GM19239 (cell line): ENCODE measurements at places on chromosomes 3 and 15.
A peak's percentile ranks its signal among the peaks of the same experiment; 100 is the strongest.

DNA sequence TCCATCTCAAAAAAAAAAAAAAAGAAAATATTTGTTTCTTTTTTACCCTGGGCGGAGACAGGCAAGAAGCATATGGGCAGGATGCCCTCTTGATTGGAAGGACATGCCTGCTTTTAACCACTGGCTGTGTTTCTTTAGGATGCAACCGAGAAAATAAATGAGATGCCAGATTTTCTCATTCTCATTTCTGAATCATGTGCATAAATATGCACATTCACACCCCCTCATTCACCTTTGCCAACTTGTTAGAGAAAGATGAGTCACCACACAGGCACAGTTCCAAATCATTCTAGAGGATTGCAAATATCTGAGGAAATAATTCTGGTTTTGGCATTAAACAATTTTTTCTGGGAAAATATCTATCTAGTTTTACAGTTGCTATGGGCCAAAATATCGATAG is 3.3 kb downstream of the LIPH start:
- DNase-seq: no peak

- no peak for DNase-seq
These were observed 6.0 kb downstream of the CCR2 start for GRCh38 chr3:46359733-46360493.

DNA sequence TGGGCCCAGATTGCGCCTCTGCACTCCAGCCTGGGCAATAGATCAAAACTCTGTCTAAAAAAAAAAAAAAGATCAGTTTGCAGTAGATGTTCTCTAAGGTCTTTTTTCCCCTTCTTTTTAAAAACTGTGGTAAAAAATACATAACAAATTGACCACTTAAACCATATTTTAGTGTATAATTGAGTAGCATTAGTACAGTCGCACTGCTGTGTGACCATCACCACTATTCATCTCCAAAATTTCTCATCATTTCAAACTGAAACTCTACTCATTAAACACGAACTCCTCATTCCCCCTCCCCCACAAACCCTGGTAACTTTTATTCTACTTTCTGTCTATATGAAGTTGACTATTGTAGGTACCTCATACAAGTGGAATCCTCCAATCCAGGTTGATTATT is 160.3 kb downstream of the PEX5L start:
- DNase-seq: no peak

GRCh38 chr15:101434032-101434920 is 55.2 kb downstream of the PCSK6 start:
- no peak for DNase-seq

DNA sequence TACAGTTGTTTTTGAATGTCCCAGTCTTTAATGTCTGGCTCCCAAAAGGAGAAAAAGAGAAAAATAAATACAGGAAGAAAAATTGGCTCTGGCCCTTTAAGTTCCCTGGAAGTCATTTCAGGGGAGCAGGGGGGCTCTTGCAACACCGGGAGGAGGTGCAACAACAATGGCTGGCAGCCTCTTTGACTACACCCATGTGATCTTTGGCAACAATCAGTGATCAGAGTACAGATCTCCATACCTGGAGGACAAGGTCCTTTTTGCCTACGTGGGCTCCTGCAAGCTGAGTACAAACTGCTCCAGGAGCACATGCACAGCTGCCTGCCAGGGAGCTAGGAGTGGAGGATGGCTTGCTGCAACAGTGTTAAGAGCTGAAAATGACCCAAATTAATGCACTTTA is 63.9 kb downstream of the GLCE start:
- DNase-seq: no peak

DNA sequence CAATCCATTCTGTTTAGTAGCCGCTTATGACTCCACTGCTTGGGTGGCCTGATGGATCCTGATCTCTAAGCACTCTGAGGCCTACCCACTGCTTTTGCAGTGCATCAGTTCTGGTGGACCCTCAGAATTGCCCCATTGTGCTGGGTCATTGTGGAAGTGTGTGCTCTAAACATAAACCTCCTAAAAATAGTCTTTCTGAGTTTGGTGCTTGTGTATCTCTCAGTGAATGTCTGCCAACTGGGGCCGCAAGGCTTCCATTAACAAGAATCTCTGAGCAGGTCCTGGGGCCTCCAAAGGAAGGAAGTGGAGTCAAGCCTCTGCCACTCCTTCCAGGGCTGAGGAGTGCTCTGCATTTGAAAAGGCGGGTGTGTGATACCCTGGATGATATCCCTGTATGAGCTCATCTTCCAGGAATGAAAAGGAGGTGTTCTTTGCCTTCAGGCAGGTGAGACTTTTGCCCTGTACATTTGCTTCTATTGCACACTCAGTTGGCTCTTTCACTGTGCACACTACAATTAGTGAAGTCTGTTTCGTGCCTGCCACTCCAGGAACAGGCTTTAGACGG is 80.0 kb upstream of the CACNA2D3 start:
- no peak for DNase-seq

DNA sequence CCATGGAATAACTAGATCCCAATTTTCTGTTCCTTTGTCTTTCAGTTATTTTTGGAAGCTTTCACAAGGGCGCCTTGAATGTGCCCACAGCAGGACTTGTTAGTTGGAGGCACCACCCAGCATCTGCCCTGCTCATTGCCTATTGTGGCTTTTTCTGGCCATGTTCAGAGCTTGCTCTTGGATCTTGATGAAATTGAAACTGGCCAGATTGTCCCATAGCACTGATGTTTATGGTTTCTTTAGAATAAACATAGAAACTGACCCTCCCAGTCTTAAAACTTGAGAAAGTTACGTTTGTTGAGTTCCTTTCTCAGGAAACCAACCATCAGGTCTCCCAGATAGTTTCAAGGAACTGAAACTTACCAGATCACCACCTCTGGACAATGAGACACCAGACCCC is 474.7 kb downstream of the IL5RA start:
- no peak for DNase-seq

DNA sequence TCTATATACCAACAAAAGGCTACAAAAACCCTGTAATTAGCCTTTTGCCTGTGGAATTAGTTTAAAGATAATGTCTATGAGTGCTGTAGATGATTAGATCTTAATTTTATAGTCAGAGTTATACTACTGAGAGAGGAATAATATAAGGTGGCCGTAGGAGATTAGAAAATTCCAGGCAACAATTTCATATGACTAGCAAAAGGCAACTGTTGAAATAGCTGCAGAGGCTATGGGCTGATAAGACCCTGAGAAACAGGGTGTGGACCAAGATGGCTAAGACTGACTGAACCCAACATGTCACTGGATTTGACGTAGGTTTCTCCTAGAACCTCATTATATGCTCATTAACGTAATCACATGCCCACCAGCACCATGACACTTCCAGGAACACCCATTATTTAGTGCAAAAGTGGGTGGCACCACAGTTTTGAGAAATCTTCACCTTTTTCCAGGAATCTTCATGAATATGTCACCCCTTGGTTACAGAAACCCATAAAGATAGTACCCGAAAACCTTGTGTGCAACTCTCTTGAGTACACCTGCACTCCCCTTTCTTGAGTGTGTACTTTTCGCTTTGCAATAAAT is 29.1 kb upstream of the SCG3 start:
- no peak for DNase-seq

DNA sequence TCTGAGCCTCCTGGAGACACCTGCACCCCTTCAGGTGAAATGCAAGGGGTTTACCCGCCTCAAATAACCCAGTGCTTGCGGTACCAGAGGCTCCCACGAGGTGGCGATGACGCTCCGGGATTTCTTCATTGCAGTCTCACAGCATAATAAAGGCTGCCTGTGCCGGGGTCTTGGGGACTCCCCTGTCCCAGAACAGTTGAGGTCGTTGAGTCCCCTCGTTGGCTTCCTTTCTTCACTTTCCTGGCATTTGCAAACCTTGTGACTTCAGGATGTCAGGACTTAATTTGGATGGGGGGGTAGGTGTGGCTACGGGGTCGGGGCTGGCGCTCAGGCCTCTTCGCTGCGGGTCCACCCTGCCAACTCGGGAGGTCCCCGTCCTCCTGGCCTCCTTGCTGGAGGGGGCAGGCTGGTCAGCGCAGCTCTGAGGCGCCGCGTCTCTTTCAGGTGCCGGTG is 1.3 kb downstream of the GNAT1 start:
- peak; percentile 97 for DNase-seq

GRCh38 chr3:138124706-138125355 is 7.4 kb downstream of the A4GNT start:
- no peak for DNase-seq

DNA sequence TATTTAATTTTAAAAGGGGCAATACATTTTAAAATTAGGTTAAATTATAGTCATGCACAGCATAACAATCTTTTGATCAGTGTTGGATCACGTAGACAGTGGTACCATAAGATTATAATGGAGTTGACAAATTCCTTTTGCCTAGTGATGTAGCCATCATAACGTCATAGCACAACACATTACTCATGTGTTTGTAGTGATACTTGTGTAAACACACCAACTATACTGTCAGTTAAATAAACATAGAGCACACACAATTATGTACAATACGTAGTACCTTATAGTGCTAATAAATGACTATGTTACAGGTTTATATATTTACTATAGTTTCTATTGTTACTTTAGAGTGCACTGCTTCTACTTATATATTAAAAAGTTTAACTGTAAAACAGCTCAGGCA is 31.2 kb downstream of the FOXB1 start:
- DNase-seq: no peak

- DNase-seq: no peak
These were observed 3.6 kb downstream of the BCL6 start for GRCh38 chr3:187741403-187742350.

DNA sequence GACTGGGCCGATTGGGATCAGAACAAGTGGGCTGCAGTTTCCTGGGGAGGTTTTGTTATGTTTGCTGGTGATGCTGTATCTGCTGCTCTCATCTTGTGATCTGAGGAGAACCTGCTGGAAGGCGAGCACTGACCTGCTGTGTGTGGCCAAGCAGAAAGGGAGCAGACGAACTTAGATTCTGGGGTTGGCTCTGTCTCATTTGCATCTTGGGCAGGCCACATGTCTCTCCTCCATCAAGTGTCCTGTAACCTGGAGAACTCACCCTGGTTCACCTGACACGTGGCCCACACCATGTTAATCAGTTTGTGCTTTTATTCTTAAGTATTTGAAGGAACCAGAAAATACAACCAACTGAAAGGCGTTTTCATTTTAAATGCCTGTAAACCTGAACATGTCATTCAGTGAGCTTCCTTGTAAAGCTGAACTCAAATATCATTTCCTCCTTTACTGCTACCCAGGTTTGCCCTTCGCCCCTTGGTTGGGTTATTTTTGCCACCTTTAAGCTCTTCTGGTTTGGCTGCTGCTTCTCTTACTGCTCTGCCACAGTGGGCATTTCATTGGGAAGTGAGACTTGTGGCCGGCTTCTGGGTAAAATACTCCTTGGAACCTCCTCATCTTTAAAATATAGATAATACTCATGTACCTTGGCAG is 33.5 kb upstream of the TRAK1 start:
- no peak for DNase-seq

- no peak for DNase-seq
These were observed 51.9 kb upstream of the MUC13 start for GRCh38 chr3:124986192-124987143.

DNA sequence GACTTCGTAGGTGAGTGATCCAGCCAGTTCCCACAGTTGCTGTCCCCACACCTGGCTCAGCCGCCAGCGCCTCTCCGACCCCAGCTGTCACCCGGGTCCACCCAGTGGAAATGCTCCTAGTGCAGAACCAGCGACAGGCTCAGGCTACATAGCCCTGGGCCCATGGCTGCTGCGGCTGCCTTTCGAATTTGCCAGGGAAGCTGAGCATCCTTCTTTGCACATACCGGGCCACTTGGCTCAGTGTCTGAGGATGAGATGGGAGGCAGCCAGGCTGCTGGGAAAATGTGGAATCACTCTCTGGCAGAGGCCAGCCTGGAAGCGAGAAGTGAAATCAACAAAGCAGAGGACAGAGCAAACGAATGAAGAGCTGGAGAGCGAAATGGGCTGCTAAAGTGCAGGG is 80.1 kb downstream of the ST8SIA2 start:
- no peak for DNase-seq

DNA sequence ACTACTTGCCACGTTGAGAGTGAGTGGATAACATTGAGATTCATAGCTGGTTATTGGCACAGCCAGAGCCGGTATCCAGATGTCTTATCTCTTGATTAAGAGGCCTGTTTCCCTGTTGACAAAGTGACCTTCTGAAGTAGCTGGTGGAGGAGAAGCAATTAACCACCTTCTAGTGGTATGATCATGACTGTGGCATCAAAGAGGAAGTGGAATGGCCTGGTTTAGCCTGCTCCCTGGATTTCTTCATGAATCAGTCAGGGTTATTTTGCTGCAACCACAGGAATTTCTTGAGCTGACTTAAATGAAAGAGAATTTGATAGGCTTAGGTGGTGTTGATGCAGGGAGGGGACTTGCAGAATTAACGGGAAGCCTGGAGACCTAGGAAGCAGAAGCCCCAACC is 398.3 kb downstream of the MFSD1 start:
- DNase-seq: no peak

- no peak for DNase-seq
These were observed 8.5 kb downstream of the CLK3 start for GRCh38 chr15:74624020-74624602.

- DNase-seq: no peak
These were observed 230.6 kb upstream of the CTNNB1 start for GRCh38 chr3:40968666-40969065.

GRCh38 chr3:67048067-67048714 is 50.1 kb downstream of the KBTBD8 start:
- peak; percentile 14 for DNase-seq

- DNase-seq: no peak
These were observed 8.9 kb downstream of the SST start for GRCh38 chr3:187661267-187661666.

DNA sequence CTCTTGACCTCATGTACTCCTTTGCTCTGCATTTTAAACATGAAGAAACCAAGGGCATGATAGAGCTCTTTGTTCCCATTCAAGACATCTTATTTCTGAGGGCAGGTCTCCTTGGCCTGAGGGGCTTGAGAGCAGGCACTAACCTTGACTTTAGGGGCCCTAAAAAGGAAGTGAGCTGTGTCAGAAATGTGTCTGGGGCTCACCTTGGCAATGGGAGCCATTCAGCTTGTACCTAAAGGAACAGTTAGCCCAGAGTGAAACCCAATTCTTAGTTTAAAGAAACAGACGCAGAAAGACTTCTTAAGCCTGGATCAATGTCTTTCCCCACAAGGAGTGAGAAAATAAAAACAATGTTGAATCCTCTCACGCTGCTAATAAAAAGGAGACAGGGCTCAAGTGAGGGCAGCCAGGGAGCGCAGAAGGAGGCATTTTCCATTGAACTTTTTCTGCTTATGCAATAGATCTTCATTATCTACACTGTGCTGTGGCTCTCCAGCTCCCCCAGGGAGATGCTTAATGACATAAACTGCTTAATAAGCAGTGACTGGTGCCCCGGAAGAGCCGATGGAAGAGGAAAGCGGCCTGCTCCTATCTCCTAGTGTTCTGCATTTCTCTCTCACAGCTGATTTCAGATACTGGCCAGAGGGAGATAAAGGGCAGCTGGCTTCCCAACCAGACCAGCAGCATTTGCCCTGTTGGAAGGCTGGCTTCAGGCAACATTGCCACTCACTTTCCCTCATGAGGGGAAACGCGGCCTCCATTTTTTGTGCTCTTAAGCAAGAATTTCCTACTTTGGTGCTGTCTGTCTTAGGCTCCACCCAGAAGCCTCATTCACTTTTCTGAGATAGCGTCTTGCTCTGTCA is 152.0 kb downstream of the OPA1 start:
- no peak for DNase-seq

- no peak for DNase-seq
These were observed 222.2 kb downstream of the EPHB1 start for GRCh38 chr3:135017003-135017893.
